ENCODE measurements at places on chromosomes 12 and 14. TPM values are rescaled to one million over a fixed set of nuclear protein-coding genes. Genes with fewer than 3 reads are reported as not detected.

- no peak for DNase-seq
Observed at GRCh38 chr12:52566847-52567291, 6.8 kb downstream of the KRT74 start.

DNA sequence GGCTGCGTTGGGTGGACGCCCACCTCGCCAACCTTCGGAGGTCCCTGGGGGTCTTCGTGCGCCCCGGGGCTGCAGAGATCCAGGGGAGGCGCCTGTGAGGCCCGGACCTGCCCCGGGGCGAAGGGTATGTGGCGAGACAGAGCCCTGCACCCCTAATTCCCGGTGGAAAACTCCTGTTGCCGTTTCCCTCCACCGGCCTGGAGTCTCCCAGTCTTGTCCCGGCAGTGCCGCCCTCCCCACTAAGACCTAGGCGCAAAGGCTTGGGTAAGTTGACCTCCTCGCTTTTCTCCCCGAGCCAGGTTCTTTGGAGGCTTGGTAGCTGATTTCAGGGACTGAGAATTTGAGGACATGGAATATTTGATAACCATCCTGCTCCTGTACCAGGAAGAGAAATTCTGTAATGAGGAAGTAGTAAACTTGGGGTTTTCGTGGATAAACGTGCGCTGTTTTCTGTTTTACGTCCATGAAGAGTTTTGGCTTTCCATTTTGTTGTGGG, 530 bp downstream of the APAF1 start:
- DNase-seq: peak; percentile 16

- no peak for DNase-seq
Observed at GRCh38 chr14:102057480-102058114, 29.2 kb downstream of the HSP90AA1 start.

GRCh38 chr12:86837246-86837645, 581.1 kb upstream of the MGAT4C start:
- peak; percentile 5 for DNase-seq

DNA sequence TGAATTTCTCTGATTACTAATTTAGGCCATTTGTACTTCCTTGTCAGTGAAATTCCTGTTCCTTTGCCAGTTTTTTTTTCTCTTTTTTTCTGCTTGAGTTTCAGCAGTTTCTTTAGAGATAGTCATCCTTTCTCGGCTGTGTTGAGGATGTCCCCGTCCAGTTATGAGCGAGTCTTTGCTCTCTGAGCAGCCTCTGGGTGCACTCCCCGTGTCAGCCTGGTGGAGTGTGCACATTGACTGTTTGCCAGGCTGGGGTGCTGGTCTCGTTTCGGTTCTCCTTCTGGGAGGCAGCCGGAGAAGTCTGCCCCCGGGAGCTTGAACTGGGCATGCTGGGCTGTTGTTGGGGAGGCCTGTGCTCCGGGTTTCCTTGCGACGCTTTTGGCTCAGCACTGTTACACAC, 3.0 kb downstream of the PACS2 start:
- DNase-seq: peak; percentile 57

DNA sequence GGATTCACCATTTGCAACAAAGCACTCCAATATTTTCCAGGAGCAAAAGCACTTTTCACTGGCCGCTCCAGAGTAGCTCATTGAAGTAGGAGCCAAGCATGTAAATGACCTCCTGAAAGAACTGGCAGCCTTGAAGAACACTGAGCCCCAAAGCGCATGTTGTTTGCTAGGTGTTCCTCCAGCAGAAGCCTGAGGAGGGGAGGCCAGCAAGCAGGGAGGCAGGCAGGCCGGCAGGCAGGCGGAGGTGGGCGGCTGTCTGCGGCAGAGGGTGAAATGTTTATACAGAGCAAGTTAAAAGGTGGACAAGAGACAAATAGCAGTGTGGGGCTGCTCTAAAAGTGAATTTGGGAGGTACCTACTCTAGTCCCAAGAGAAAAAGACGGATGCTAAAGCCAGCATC, 439.4 kb downstream of the CCDC91 start:
- no peak for DNase-seq

- DNase-seq: no peak
Observed at GRCh38 chr12:47791874-47792273, 18.8 kb downstream of the SLC48A1 start.

GRCh38 chr14:103867523-103867953, 20.2 kb upstream of the PPP1R13B start:
- no peak for DNase-seq

- no peak for DNase-seq
Observed at GRCh38 chr14:35161231-35161630, 38.9 kb downstream of the PRORP start.

- peak; percentile 52 for DNase-seq
Observed at GRCh38 chr12:3491938-3492792, 1.2 kb downstream of the PRMT8 start.

DNA sequence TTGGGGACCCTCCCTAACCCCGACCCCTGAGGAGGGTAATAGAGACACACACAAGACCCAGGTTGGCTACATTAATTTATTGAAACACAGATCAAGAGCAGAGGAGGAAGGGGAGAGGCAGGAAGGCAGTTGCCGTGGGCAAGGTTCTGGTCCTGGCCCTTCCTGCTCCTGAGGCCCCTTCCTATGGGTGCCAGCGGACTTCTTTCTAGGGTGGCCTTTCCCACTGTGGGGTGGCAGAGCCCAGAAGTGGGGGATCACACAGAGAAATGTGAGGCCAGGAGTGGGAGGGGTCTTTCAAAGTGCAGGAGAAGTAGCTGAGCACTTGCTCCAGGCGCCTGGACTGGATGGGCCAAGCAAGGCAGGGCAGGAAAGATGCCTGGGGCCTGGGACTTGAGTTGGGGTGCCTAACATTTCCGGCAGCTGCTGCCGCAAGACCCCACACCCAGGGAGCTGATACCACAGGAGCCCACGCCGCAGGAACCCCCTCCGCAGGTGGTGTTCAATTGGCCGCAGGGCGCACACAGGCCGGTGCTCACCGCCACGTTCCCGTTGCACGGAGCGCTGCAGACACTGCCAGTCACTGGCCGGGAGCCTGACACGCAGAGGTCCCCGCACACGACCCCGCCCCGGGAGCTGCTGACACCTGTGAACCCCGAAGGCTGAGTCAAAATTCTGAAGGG, 5.3 kb downstream of the KRT81 start:
- DNase-seq: no peak

- no peak for DNase-seq
Observed at GRCh38 chr14:23883684-23884540, 69.7 kb upstream of the DHRS4 start.

DNA sequence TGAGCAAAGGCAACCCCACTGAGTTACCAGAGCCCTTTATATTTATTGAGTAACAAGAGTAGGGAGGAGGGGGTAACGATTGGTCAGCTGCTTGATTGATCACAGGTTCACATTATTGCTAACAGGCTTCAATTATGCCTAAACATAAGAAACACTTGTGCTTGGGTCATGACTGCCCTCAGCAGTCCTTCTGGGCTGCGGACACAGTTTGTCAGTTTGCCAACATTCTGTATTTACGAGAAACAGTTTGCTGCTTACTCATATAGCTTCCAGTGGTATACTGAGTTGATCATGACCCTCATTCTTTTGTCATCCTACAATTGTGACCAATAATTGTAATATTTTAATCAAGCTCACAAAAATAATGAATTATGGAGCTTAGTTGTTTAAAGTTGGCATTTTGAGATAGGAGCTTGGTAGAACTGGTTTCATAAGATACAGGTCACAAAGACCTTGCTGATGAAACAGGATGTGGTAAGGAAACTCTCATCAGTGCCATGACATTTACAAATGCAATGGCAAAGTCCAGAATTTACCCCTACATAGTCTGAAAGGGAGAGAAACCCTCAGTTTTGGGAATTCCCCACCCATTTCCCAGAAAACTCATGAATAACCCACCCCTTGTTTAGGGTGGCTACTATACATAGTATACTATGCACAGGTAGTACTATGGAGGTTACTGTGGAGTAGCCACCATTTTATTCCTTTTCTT, 1421.0 kb upstream of the FLRT2 start:
- DNase-seq: no peak

GRCh38 chr12:52155048-52155868, 36.6 kb downstream of the KRT80 start:
- DNase-seq: peak; percentile 59

DNA sequence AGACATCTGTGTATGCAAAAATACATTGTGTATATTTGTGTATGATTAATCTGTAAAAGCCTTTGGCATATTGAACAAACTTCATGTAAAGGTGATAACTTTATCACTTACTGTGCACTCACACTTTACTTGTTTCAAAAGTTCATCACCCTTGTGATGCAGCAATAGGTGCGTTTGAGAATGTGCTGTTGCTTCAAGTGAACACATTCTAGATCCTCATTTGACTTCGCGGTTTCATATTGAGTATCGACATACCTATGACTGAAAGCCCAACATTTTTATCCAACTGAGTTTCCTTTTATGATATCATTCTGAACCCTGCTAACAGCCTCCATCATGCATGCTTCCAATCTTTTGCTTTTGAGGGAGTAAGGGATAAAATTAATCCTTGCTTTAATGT, 1086.9 kb downstream of the TMEM121 start:
- no peak for DNase-seq

DNA sequence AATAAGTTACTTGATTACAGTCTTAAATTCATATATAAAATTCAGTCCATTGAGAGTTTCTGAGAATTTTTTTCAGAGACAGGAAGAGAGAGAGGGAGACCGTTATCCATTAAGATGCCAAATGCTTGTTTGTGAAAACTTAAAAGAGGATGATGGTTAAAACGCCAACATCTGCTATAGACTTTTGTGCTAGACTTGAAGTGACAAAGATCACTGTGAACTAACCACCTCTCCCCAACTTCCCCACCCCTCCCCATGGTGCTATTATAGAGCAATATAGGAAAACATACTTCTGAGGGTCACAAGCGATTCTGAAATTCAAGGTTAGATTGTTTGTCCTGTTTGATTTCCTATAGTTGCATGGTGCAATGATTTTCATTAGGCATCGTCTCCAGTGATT, 440.8 kb downstream of the RMST start:
- DNase-seq: no peak

- peak; percentile 85 for DNase-seq
Observed at GRCh38 chr12:3218228-3219171, 141.3 kb downstream of the TSPAN9 start.

- peak; percentile 49 for DNase-seq
Observed at GRCh38 chr12:12334367-12335040, 15.5 kb downstream of the MANSC1 start.

GRCh38 chr14:89461256-89461655, 44.2 kb upstream of the FOXN3 start:
- DNase-seq: no peak

GRCh38 chr14:102454711-102455110, 54.9 kb downstream of the ANKRD9 start:
- no peak for DNase-seq

GRCh38 chr12:28527631-28528249, 337.5 kb downstream of the CCDC91 start:
- DNase-seq: no peak

- no peak for DNase-seq
Observed at GRCh38 chr14:34161351-34162082, 210.6 kb upstream of the EGLN3 start.

- no peak for DNase-seq
Observed at GRCh38 chr12:72146495-72146894, 125.7 kb upstream of the TRHDE start.

DNA sequence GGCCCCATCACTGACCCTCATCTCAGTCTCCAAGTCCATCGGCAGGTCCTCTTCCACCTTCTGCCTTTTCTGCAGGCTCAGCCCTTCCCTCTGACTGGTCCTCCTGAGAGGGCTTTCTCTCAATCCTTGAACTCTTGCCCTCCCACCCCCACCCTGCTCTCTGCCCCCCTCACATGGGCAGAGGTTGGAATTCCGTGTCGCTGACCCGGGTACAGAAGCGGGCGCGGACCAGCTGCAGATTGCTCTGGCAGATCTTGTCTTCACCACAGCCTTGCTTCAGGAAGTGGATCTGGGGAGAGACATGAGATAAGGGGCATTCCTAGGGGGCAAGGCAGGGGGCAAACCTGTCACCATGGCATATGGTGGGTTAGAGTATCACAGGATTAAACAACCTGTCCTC, 12.4 kb downstream of the ITGA7 start:
- DNase-seq: no peak

DNA sequence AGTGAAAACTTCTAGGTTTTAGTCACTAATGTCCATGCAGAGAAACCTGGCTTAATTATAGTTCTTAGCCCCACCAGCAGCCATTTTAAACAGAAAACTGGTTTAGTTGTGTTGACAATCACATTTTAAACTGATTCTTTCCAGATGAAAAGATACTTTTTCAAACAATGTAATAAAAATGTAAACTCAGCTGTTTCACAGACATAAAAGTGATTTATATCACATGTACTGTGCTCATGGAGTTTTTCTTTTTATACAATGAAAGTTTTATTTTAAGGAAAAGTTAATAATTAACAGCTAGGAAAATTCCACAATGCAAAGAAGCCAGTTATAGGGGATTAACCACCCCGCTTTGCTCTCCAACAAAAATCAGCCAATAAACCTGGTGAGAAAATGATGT, 129.7 kb downstream of the PAX9 start:
- DNase-seq: no peak

DNA sequence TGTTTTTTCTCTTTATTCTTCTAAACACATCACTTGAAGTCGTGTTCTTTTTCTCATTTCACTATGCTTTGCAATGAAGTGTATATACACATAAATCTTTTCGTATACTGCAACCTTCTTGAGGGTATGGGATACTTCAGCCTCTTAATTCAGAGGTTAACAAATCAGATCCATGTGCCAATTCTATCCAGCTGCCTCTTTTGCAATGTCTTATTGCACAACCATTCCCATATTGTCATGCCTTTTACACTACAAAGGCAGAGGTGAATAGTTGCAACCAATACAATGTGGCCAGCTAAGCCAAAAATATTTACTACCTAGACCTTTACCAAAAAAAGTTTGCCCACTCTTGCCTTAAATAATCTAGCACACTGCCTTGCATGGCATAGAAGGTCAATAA, 224.5 kb upstream of the FOXG1 start:
- peak; percentile 43 for DNase-seq

DNA sequence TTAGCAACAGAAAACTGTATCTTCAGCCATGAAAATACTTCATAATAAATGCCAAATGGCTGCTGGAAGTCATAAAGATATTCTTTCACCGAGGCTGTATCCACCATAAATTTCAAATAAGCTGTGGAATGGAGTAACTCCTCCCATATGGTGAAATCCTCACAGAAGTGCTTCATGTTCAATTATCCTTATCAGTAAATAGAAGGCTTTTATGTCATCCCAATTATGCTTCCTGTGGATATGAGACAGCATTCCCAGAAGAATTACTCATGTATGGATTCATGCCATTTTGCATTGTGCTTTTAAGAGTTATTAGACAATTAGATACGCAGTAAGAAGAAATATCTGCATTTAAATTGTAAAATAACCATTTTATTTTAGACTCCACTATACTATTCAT, 99.0 kb downstream of the RTN1 start:
- peak; percentile 82 for DNase-seq

PKP2 gene
- total RNA-seq: 0.45 TPM

RTL1 gene
- not detected for total RNA-seq

C12orf42 gene
- not detected for total RNA-seq

KRT78 gene
- total RNA-seq: not detected

FAM161B gene
- 3.1 TPM for total RNA-seq

P3H3 gene
- 53.9 TPM for total RNA-seq

INHBE gene
- total RNA-seq: 0.99 TPM

LEMD3 gene
- total RNA-seq: 24.2 TPM

SLCO1B1 gene
- total RNA-seq: not detected

NYNRIN gene
- 45.1 TPM for total RNA-seq

P2RX2 gene
- not detected for total RNA-seq

ARID2 gene
- 25.0 TPM for total RNA-seq

LYZ gene
- not detected for total RNA-seq

All from fibroblast of the aortic adventitia (primary cell).